ENCODE measurements at places on chromosomes 2 and 18. TPM values are rescaled to one million over a fixed set of nuclear protein-coding genes. Genes with fewer than 3 reads are reported as not detected.

The SPDYA gene
- not detected for total RNA-seq

- DNase-seq, result no peak
Measured at GRCh38 chr2:137981112-137981656, 16.9 kb downstream of the HNMT start.

- no peak for DNase-seq
Measured at GRCh38 chr2:179021258-179021657, 28.7 kb downstream of the CCDC141 start.

The PPP1R1C gene
- 0.93 TPM for total RNA-seq
